ENCODE measurements at places on chromosomes 3 and 15.

GRCh38 chr3:127822041-127822681, at the start of gene MGLL:
Gene MGLL (minus strand): TSS chr3:127822515. CDS start chr3:127822318, 197 bp downstream.
- no peak for DNase-seq

DNA sequence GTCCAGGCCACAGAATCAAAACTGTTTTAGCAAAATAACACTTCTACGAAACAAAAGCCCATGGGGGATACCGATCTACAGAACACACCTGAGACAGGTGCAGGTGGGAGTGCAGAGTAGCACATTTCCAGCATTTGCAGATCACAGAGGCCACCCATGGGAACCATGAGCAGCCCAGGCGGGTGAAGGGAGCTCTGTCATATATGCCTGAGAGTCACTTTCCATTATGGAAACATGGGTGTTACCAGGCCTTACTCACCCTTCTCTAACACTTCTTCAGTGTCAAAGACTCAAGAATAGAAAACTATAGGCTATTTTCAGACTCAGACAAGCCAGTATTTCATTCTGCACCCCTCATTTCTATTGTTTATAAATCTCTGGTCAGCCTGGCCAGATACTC, 3.5 kb downstream of the PLA1A start:
- no peak for DNase-seq

- no peak for DNase-seq
These were observed 112.2 kb upstream of the SLC4A7 start for GRCh38 chr3:27596334-27596841.

DNA sequence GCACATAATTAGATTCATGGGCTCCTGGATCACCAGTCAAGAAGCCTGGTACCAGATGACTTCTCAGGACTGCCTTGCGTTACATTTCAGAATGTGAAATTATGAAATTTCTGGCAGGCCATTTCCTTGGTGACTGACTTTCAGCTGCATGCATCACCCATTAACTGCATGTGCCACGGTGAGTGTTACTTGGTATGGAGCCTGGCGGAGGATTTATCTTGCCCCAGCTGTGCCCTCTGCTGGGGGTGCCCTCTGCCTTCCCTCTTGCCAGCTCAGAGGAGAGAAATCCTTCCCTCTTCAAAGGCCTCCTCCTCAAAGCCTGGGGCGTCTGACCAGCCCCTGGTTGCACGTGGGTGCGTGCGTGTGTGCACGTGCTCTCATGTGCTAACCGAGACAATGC, 57.7 kb upstream of the CTSH start:
- DNase-seq = no peak

DNA sequence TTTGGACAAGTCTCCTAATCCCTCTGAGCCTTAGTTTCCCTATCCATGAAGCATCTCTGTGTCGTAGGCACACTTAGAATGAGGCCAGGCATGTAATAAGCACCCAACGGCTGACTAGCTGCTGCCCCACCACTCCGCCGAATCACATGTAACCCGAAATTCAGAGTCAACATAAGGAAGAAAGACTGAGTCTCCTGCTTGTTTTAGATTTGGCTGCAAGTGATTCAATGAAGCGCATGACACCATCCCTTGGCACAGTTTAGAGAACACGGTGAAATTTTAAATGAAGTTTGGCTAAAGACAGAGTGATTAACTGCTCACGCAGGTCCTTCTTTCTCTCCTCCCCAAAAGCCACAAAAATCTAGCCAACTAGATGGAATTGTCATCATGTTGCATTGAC, 279.2 kb downstream of the TLE3 start:
- no peak for DNase-seq

GRCh38 chr3:82802501-82802900, 1041.1 kb upstream of the GBE1 start:
- DNase-seq = no peak

GRCh38 chr3:184361932-184362667, 590 bp downstream of the POLR2H start:
- DNase-seq = peak; percentile 93
